ENCODE measurements at places on chromosomes 7 and 10.

DNA sequence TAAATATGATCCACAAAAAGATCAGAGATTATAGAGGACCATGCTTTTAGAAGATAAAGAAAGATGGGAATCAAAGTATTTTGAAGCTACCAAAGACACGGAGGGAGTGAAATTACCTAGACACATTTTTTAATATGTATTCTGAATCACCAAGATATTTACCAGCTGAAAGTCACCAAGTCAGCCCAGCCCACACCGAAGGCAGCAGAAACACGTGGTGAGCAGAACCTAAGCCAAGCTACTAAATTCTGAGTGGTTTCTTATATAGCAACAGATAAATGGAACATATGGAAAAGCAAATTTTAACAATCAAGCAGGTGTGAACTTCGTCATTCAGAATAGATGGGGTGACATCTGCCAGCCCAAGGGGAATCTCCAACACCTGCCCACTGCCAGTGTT lies 134.7 kb upstream of the AKR1E2 start:
- no peak for DNase-seq

- no peak for DNase-seq
Measured at GRCh38 chr10:100504096-100504495, 15.6 kb downstream of the SEC31B start.

GRCh38 chr7:4633012-4633411 lies 49.1 kb upstream of the FOXK1 start:
- DNase-seq = no peak

DNA sequence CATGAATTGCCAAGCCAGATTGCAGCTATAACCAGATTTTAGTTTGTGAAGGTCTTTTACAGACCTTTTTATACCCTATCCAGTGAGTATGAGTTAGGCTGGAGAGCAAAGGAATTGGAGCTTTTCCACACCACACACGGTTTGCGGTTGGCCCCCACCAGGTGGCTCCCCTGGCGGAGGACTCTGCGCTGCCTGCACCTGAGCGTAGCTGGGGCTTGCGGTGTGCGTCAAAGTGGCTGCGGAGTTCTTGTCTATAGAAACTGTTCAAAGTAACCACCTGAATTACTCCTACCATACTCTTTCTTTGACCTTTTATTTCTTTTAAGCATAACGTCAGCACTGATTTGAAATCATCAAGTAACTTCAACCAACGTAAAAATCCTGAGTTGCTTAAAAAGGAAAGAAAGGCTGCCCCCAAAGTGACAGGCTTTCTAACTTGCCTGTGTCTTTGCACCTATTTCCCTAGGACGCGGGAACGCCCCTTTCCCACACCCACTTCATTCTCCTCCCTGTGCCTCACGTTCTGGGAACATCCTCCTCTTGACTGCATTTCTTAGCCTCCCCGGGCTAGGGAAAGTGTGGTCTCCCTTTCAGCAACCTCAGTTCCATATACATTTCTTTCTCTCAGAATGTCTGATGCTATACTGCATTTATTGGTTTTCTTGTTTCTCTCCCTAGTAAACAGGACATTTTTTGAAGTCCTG lies 47.6 kb upstream of the TMEM72 start:
- no peak for DNase-seq

DNA sequence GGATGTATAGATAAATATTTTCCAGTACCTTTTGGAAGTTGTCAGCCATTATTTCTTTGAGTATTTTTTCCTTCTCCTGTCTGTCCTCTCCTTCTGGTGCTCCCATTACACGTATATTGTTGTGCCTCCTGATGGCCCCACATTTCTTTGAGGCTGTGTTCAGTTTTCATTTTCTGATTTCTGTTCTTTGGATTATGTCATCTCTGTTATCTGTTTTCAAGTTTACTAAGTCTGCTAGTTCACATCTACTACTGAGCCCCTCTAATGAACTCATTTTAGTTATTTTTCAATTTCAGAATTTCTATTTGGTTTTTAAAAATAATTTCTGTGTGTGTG lies 16.3 kb downstream of the RBM33 start:
- DNase-seq = no peak

GRCh38 chr7:151086802-151087244 lies 548 bp downstream of the AGAP3 start:
- no peak for DNase-seq

GRCh38 chr7:56079450-56080185 lies 13.1 kb downstream of the PHKG1 start:
- DNase-seq = peak; percentile 94

DNA sequence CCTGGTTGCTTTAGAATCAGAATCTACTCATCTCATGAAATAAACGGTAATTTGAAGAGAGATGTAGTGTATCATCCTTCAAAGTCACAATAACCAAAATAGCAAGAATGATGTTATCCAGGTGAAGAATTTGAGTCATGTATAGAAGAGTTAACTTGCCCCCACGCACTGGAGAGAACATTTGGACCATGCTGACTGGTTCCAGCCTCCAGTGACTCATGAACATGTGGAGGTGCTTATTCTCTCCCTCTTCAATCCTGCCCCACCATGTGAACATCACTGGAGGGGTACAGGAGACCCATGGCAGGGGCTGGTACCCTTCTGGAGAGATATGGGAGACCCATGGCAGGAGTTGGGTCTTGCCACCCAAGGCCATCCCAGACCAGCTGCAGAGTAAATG lies 427.8 kb downstream of the CALN1 start:
- no peak for DNase-seq

DNA sequence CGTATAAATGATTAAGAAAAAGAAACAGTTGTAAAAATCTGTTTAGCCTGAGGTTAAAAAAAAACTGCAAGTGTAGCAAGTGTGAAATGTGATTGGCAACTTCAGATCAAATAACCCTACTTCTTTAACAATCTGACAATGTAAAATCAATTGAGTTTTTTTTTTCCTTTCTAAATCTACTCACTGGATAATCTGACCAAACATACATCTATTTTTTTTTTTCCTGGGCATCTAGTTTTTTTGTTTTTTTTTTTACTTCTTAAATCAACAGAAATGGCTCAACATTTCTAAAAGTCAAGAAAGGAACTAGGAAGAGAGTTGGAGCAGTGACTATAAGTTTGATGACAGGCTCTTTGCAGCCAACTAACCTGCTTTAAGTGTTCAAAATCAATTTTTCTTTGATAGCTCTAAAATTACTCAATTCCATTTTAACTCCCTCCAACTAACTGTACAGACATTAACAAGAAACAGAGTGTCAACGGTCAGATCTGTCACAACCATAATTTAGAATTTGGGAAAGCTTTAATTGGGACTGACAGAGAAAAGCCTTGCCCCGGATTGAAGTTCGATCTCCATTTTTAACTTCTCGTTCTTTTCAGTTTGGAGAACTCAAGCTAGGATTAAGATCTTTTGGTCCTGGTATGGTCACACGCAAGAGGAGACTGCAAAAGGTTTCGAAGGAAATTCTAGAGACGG lies 1.2 kb downstream of the ARL3 start:
- no peak for DNase-seq

DNA sequence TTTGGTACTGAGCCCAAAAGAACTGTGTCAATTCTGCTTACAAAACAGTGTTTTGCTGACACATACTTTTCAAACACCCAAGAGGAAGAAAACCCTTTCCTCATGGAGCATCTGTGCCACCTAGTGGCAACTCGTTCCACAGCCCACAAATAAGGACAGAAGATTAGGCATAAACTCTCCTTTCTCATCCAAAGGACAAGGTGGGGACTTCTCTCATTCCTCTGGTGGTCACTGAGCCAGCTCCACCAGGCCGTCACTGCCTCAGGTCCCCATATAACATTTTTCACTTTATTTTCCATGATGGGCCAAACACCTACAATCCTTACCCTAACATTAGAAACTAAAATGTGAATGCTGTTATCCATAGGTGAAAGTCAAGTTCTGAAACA lies 76.9 kb downstream of the RNF216 start:
- peak; percentile 61 for DNase-seq

DNA sequence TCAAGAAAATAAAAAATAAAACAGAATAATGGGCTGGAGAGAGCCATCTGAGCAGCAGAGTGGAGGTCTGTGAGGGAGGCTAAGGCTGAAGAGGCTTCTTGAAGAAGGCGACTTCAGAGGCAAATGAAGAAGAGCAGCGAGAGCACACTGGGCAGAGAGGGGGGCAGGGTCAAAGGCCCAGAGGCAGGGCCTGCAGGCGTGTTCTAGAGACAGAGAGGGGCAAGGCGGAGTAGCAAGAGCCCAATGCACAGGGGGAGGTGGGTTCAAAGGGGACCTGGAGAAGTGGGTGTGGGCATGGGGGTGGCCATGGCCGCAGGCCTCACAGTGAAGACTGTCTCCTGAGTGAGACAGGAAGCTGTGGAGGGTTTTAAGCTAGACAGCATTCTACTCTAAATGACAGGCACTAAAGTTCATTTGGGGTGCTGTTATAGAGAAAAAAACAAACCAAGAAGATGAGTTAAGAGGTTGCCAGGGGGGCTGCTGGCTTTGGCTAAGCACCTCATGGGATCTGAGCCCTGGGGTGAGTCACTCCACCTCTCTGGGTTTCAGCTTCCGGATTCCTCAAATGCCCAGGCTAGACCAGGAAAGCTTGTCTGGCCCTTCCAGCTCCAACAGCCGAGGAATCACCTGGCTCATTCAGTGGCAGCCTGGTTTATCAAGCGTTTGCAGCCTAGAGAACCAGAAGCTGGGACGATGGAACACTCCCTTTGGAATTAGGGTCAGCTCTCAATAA lies 81.7 kb downstream of the DLG5 start:
- DNase-seq = no peak
